ENCODE measurements at places on chromosomes 4 and X.

DNA sequence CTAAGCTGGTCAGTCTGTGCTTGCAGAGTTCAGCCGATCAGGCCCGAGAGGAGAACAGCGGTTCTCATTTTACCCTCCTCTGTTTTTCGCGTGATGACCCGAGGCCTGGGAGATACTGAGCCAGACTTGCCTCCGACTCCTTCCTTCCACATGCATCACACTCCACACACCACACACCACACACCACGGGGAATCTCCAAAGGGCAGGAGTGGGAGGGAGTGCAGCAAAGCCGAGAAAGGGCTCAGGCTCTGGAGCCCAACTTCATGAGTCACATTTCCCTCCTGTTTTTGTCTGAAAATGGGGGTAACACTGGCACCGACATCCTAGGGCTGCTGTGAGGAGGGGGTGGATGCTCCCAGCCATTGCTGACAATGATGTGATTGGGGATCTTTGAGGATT is 38.9 kb downstream of the TKTL1 start:
- no peak for DNase-seq

DNA sequence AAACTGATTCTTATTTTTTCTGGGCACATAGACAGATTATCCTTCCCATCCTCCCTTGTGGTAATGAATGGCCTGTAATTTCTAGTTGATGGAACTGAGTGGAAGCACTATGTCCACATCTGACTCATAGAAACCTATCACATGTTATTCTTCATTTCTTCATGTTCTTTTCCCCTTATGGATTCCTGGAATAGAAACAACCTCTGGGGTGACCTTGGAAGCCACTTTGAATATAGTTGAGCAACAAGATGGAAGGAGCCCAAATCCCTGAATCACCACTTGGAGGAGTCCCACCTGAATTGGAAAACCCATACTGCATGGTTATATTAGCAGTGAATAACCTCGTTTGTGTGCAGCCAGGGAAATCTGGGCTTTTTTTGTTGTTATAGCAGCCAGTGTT is 137.8 kb downstream of the MID1IP1 start:
- no peak for DNase-seq

GRCh38 chrX:3076416-3076991 is 35.2 kb downstream of the ARSF start:
- DNase-seq, result no peak

GRCh38 chrX:150573106-150573505 is 4.7 kb downstream of the MTM1 start:
- DNase-seq, result no peak

DNA sequence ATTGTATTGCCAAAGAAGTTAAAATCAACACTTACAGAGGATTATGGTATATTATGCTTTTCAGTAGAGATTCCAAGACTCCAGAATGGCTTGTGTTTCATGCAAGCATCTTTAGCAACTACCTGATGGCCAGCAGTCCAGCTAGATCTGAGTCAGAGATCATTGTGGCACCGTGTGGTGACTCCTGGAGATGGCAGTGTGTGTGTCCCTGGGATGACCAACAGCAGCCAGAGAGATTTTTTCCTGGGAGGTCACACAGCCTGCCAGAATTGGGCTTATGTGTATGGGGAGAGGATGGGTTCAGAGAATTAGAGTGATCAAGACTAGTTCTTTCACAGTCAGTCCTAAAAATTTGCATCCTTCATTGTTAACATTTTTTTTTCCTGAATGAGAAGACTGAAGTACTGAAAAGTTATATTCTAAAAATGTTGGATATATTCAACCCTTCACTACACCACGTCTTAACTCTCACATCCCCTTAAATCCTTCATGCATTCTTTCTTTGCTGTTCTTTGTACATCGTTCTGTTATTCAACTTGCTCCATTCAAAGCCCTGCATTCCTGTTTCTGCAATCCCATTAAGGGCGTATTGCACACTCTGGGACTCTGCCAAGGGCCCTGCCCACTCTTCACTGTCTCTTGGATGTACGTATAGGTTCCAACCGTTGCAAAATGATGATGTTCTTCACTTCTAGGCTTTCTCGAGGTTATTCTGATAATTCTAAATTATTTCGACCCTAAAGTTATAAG is 12.4 kb downstream of the TENM3 start:
- no peak for DNase-seq

GRCh38 chr4:123953566-123953965 is 557.0 kb downstream of the SPRY1 start:
- DNase-seq, result no peak

DNA sequence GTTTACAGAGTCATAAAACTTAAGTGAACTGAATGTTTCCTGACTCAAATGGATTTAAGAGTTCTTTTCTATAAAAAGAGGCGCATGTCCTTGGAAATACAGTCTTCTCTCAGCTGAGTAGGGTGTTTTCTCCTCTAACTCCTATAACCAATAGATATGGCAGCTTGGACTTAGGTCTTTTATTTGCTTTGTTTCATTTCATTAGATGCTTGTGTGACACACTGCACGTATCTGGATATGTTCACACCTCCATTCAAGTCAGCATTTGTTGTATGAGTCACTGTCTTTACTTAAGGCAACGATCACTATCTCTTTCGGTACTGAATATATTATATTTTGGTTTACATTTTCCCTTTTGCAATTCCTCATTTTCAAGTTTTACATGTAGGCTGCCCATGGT is 136.6 kb downstream of the ARSF start:
- no peak for DNase-seq

- no peak for DNase-seq
Observed at GRCh38 chrX:53939127-53939526, 105.1 kb downstream of the PHF8 start.

- no peak for DNase-seq
Observed at GRCh38 chr4:111204797-111205196, 581.9 kb upstream of the PITX2 start.

GRCh38 chrX:57121816-57122215 is 468 bp upstream of the SPIN2B start:
- DNase-seq, result no peak

- no peak for DNase-seq
Observed at GRCh38 chrX:140034916-140035315, 69.6 kb upstream of the CXorf66 start.

DNA sequence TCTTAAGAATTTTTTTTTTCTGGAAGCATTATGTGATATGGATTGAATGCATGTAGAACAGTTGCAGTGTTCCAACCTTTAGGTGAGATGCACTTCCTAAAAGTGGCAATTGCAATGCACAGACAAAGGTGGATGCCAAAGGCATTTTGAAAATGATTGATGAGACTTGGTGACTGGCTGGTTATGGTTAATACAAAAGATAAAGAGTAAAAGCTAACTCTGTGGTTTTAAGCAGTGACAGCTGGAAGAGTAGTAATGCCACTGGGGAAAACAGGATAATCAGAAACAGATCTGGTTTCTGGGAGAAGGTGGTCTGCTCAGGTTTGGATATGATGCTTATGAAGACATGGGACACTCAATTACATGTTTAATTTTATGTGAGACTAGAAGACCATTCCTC is 345.6 kb downstream of the RPA4 start:
- no peak for DNase-seq

DNA sequence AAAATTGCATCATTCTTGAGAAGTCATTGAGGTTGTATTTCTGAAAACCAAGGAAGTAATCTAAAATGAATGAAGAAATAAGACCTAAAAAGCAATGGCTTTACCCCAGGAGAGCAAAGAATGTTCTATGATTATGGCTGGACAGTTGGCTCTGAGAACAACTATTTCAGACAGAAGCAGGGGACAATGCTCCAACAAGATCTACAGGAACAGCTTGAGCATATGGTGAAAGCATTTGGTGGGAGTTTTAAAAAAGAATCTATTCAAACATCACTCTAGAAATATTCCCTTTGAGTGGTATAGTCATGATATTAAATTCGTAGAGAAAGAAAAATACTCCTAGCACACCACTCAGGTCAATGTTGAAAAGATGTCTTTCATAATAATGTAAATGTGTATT is 26.7 kb downstream of the DYNLT3 start:
- DNase-seq, result no peak

GRCh38 chr4:67048530-67048929 is 496.8 kb downstream of the CENPC start:
- DNase-seq, result no peak

GRCh38 chrX:45824471-45824870 is 623.8 kb upstream of the DIPK2B start:
- no peak for DNase-seq

GRCh38 chr4:145660064-145660463 is 19.9 kb upstream of the C4orf51 start:
- DNase-seq, result no peak

DNA sequence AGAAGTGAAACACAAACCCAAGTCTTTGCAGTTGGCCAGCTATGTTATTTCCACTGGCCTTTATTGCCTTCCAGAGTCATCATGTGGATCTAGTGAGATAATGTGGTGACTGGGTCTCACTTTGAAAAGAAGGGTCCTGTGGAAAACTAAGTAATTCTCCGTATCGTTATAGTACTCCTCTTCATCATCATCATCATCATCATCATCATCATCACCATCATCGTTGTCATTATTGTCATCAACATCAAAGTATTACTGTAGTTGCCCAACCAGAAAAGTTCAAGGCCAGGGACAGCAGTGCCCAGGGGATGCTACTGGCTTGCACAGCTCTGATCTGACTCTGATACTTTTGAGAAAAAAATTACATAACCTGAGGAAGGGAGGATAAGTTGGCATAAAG is 295.6 kb upstream of the F9 start:
- DNase-seq, result no peak

GRCh38 chr4:94349193-94349592 is 6.6 kb upstream of the HPGDS start:
- no peak for DNase-seq

DNA sequence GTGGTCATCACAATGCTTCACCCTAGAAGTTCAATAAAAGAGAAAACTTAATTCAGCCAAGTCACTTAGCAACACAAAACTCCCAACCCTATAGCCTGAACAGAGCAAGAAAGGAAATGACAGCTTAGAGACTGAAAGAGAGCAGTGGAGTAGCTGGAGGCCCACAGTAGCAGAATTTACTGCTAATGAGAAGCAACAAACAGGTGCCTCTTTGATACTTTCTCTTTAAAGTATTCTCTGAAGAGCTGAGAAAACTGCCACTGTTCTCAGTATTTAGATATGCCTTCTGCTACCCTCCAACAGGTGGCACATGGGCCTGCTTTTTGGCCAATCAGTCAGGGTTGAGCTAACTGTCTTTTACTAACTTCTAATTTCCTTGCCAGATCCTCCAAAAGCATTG is 240.0 kb downstream of the GPC3 start:
- no peak for DNase-seq

GRCh38 chr4:170674176-170674575 is 584.4 kb upstream of the AADAT start:
- DNase-seq, result no peak

DNA sequence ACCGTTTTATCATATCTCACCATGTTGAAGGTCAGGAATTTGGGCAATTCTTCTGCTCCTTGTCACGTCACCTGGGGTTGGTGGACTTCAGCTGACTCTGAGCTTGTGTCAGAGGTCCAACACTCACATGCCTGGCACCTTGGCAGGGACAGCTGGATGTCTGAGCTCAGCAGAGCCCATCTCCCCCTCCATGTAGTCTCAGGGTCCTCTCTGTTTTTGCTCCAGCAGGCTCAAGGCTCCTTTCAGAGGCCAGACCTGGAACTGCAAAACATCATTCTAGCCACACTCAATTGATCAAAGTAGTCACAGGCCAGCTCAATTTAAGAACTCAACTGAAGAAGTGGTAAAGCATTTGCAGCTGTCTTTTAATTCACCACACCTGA is 45.4 kb downstream of the EDNRA start:
- no peak for DNase-seq

- no peak for DNase-seq
Observed at GRCh38 chrX:132181364-132181763, 37.9 kb downstream of the RAP2C start.

DNA sequence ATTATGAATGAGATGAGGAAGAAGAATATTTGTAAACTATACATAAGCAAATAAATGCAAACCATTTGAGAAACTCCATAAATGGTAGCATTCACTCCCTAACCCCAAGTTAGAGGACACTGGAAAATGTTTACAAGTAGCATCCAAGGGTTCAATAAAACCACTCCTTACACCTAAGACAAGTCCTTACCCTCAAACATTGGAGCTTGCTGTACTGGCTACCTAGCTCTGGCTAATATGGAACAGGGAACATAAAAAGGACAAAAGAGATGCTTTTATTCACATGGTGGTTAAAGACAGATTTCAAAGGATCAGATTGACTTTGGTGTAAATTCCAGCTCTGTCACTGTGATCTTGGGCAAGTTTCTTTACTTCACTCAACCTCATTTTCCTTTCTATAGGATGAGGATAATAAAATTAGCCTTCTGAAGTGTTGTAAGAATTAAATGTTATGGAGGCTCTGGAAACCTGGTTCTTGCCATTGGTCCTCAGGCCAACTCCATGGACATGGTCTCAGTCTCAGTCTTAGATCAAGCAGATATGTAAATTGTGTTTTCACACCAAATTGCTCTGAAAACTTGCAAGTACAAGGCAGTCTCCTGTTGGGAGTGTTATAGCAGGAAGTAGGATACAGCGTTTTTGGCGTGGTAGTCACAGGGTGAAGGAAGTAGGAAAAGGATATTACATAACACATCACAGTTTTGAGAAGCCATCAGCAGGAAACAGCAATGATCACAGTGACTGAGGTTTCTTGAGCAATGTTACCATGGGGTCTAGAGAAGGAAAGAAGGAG is 3.3 kb downstream of the CXCL1 start:
- no peak for DNase-seq

DNA sequence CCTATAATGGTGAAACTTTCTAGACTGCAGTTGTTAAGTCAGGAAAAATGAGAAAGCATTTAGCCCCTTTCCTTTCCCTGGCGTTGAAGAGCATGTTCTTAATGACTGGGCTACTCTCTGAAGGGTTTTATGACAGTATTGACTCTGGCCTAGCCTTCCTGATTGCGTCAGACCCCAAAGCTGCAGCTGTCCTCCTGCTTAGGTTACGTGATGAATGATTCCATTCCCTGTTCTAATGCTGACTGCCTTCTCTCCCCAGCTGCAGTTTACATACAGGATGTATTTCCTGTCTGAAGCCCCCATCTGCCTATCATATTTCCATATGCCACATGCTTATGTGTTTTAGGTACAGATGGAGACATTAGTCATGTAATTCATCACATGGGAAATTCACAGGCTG is 105.8 kb upstream of the EGFL6 start:
- no peak for DNase-seq

DNA sequence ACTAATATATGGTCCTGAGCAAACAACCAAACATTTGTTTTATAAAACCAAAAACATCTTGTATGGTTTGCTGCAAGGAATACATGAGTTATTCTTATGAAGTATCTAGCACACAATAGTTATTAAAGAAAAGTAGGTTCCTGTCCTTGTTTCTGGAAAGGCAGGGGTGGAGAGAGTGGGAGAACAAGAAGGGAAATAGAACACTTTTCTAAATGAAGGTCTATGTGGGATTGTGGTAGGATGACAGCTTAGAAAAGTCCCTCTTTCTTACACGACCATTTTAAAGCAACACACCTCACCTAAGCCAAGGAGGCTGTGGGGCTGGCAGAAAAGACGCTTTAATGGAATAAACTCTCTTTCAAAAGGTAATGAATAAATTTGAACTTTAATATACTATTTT is 164.6 kb downstream of the ARAP2 start:
- DNase-seq, result no peak

- no peak for DNase-seq
Observed at GRCh38 chrX:97252111-97252510, 368.4 kb downstream of the RPA4 start.

GRCh38 chr4:134610172-134610571 is 408.6 kb upstream of the PABPC4L start:
- no peak for DNase-seq

GRCh38 chrX:49067285-49068120 is 6.3 kb downstream of the PRAF2 start:
- no peak for DNase-seq

- no peak for DNase-seq
Observed at GRCh38 chr4:40395908-40396793, 61.0 kb downstream of the CHRNA9 start.

All from stimulated activated CD4-positive, alpha-beta T cell treated with anti-CD3 and anti-CD28 coated beads, Interleukin-1b, Interleukin-23, amount 100 ng/mL, for 1 hour (primary cell).